H4 (cell line): ENCODE measurements at places on chromosomes 16 and 17.

- no peak for DNase-seq
Measured at GRCh38 chr16:9821970-9822369, 360.3 kb downstream of the GRIN2A start.

GRCh38 chr17:49545806-49546545 is 29.7 kb upstream of the NXPH3 start:
- no peak for DNase-seq

DNA sequence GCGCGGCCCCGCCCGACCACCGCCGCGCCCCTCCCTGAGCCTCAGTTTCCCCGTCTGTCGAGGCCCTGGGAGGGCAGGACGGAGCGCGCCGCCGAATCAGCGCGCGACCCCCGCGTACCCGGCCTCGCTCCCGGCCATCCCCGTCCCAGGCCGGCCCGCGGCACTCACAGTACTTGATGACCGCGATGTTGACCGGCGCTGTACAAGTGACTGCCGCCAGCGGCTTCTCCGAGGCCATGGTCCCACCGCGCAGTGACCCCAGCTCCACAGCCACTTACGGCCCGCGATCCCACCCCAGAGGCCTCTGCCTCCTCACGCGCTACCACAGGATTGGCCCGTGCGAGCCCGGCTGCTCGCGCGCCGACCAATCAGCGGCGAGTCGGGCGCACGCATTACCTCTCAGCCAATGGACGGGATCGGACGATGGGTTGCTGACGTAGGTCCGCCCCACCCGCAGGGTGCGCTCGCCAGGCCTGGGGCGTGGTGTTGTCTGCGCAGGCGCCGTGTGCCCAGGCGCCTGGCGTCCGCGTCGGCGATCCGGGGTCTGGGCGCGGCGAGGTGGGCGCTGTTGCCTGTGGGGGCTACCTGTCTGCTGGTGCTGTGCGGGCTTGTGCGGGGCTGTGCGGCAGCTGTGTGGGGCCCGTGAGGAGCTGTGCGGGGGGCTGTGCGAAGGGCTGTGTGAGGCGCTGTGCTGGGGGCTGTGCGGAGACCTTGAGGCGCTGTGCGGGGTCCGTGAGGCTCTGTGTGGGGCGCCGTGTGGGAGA is at the start of gene MVD:
Gene MVD (minus strand): TSS at position 249 of the 764 bp plus-strand sequence. CDS start 11 bp downstream, at position 238.
- peak; percentile 99 for DNase-seq

- no peak for DNase-seq
Measured at GRCh38 chr16:80554033-80554432, 13.2 kb downstream of the DYNLRB2 start.

DNA sequence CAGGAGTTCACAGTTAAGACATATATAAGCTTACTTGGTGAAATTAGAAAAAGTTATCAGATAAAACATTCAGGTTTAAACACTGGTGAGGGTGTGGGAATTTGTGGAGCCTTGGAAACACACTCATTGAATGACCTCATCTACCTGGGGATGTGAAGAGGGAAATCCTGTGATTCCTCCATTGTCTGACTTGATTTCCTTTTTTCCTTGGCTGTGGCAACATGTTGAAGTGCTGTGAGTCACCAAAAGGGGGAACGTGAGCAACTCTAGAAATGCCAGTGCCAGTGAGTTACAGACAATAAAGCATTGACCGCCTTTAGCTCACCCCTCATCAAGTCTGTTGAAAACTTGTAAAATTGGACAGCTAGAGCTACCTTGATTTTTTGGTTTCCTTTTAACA is 1.8 kb downstream of the HMOX2 start:
- DNase-seq: no peak

DNA sequence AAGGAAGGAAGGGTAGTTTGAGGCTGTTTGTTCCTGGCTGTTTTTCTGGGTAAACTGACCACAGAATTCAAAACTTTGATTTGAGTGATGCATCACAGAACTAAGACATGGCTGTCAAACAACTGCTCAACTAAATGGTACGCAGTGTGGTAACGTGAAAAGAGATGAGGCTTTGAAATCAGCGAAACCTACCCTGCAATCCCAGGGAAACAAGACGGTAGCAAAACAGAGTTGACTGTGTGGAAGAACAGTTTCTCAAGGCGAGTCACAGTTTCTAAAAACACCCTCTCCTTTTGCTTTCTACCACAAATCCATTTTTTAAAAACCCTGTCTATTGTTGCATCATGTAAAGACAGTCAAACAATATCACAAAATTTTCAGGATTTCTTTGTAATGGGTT is 156.0 kb upstream of the MAF start:
- no peak for DNase-seq
